ENCODE measurements at places on chromosomes 5 and 9. TPM values are rescaled to one million over a fixed set of nuclear protein-coding genes. Genes with fewer than 3 reads are reported as not detected.

- no peak for DNase-seq
Measured at GRCh38 chr5:63233911-63234310, 655.3 kb downstream of the LRRC70 start.

SLC28A3 gene
- 1.7 TPM for total RNA-seq

DNA sequence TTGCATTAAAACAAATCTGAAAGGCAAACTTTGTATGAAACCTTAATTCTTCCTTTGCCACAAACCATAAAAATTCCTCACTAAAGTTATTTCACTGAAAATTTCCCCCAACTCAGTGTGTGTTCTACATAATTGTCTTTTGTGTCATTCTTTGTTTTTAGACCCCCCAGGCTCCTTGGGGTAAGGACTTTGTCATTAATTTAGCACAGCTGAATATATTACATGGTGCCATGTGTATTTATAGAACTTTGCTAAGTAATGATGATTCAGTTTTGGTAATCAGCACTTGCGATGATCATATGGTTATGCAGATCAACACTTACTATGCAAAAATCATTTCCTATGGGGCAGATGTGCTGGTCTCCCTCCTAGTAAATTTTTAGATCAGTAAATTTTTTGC, 712.1 kb upstream of the MEF2C start:
- DNase-seq = no peak

GRCh38 chr5:21774801-21775200, 1078.3 kb downstream of the CDH12 start:
- DNase-seq = no peak

DNA sequence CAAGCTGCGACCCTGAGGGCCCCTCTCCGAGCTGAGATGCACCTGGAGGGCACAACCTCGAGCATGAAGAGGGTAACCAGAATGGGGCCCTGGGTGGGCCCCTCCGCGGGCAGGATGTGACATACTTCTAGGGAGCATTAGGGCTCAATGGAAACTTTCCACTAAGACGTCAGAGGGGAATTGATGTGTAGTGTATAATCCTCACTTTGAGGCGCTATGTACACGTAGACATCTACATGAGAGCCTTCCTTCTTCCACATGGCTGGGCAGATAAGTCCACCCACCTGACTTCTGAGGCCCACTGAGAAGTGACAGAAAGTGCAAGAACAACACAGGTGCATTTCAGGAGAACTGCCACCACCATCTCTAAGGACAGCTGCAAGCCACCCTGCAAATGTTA, 61.0 kb downstream of the DAP start:
- DNase-seq = no peak

GRCh38 chr5:20590356-20590755, 602.4 kb upstream of the CDH18 start:
- DNase-seq = no peak

DNA sequence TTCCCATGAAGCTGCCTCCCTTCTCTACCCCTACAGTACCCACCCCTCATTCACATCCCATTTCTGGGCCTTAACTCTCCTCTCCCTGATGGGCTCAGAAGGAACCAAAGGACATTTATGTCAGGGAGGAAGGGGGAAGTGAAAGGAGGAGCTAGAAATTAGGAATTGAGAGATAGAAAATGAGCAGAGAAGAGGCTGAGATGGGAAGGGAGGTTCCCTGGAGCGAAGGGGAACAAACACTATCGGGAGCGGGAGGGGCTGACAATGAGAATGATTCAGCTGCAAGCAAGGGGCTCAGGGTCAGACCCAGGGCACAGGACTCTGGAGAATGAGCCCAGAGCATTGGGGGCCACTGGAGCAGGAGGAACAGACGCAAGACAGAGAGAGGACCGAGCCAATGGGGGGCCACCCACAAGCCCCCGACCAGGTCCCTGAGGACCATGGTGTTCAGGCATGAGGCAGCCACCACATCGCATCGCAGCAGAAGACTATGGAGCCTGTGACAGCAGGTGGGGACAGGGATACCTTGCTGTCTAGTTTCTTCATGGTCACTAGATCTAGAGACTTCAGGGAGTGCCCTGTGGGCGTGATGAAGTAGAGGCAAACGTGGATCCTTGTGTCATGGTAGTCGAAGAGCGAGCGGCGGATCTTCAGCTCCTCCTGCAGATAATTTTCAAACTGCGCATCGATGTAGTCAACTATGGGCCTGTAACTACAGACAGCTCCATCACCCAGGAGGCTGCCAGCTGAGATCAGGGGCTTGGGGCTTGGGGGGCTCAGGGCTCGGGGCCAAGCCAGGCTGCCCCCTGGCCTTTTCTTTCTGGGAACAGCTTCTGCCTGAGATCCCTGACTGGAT, 13.6 kb downstream of the SEPTIN8 start:
- DNase-seq = no peak

- DNase-seq = no peak
Measured at GRCh38 chr9:130483371-130483971, 38.7 kb downstream of the ASS1 start.

- DNase-seq = no peak
Measured at GRCh38 chr9:97830884-97831829, 21.9 kb upstream of the FOXE1 start.

DNA sequence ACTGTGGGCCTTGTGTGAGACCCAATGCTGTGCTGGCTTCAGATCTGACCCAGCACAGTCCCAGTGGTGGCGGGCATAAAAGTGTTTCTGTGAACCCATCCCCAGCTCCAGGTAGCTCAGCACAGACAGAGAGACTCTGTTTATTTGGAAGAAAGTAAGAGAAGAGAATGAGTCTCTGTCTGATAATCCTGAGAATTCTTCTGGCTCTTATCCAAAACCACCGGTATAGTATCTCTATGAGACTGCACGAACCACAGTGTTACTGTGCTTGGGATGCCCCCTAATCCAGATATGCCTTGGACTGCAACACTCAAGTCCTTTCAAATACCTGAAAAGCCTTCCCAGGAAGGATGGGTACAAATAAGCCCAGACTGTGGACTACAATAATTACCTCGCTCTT, 1660.8 kb upstream of the ACO1 start:
- DNase-seq = no peak

ZDHHC12 gene
- 53.7 TPM for total RNA-seq

- DNase-seq = no peak
Measured at GRCh38 chr9:114409103-114409780, 21.5 kb upstream of the AKNA start.

DNA sequence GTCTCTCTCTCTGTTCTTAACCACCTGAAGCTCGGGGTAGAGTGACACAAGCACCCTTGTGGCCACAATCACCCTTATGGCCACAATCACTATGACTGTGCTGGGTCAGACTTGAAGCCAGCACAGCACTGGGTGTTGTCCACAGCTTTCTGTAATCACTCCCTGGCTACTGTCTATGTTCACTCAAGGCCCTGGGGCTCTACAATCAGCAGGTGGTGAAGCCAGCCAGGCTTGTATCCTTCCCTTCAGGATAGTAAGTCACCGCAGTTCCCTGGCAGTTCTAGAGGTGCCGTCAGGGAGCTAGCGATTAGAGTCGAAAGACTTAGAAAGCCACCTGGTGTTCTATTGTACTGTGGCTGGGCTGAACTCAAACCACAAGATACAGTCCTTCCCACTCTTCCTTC, 44.2 kb downstream of the GDA start:
- no peak for DNase-seq

ECSCR gene
- 1.4 TPM for total RNA-seq

PRUNE2 gene
- total RNA-seq = 0.69 TPM

GRCh38 chr5:118722122-118723020, 266.0 kb downstream of the DTWD2 start:
- DNase-seq = no peak

FAM219A gene
- total RNA-seq = 15.2 TPM

- DNase-seq = peak; percentile 5
Measured at GRCh38 chr9:22208846-22209585, 199.9 kb upstream of the CDKN2B start.

DNA sequence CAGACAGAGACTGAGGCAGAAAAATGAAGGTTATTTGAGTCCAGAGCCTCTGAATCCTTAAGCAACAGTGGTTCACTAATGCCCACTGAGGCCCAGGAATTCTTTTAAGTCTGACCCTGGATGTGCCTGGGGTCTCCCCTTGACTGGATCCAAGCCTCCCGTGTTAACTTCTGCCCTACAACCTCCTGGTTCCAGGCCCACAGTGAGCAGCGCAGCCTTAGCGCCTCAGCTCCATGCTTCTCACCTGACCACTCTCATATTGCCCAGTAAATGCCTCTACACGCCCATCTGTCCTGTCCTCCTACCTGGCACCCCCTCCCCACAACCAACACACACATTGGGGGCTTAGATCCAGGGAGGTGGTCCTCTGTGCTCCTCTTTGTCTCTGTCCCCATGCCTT, 6.4 kb downstream of the IL3 start:
- no peak for DNase-seq

DNA sequence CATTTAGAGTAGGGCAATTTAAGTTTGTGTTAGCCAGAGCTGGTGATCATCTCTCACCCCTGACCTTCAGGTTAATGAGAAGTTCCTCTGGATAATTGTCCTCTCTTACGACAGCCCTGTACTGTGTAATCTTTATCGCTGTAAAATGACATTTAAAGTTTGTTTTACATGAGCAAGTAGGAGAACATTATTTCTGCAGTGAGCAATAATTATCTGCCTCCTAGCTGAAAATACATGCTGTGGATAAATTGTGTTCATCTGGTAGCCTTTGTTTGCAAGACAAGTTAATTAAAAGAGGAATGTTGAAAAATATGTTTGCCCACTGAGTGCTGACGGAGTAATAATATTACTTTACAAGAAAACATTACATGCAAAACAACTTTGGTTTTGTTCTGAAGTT, 1083.8 kb upstream of the NUDT12 start:
- DNase-seq = no peak
